Stimulated activated CD4-positive, alpha-beta T cell treated with anti-CD3 and anti-CD28 coated beads, Interleukin-2, amount 100 ng/mL, for 48 hours (primary cell): ENCODE measurements at places on chromosomes 11 and 22.

- no peak for DNase-seq
Measured at GRCh38 chr22:42493393-42493792, 26.2 kb downstream of the RRP7A start.

GRCh38 chr11:69137151-69137844 lies 18.4 kb upstream of the SMIM38 start:
- no peak for DNase-seq

DNA sequence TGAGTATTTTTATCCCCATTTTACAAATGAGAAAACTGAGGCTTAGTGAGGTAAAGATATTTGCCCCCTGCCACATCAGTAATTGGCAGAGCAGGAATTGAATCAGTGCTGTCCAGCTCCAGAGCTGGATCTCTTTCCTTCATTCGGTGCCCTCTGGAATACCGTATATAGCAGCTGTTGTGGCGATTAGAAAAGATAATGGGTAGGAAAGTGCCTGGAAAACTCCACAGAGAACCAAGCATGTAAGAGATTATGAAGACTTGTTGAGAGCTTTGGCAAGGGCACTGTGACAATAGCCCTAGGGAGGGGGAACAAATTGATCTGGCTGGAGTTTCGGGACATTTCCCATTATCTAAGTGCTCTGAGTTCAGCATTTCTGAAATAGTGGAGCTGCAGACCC lies 82.5 kb upstream of the TEAD1 start:
- DNase-seq = no peak

- no peak for DNase-seq
Measured at GRCh38 chr22:50600538-50600937, at the start of gene MAPK8IP2. TSS of gene MAPK8IP2 (plus strand) at chr22:50600793. CDS start at chr22:50600819, 26 bp downstream.

DNA sequence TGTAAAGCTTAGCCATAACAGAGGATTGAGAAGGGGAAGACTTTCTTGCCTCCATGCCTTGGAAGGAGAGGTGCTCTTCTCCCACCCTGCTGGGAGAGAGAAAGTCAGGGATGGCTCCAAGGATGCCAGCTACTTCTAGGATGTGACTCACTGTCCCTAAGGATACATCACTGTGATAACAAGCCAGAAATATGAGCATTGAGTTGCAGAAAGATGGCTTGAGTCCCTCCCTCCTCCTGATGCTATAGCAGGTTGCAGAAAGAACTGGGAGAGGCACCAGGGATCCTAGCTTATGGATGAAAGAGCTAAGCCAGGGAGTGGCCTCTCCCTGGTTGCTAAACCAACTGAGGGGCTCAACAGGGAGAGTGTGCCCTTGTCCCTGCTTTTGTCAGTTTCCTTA lies 27.8 kb upstream of the FJX1 start:
- no peak for DNase-seq

- DNase-seq = no peak
Measured at GRCh38 chr11:71078482-71078881, 173.9 kb downstream of the SHANK2 start.

DNA sequence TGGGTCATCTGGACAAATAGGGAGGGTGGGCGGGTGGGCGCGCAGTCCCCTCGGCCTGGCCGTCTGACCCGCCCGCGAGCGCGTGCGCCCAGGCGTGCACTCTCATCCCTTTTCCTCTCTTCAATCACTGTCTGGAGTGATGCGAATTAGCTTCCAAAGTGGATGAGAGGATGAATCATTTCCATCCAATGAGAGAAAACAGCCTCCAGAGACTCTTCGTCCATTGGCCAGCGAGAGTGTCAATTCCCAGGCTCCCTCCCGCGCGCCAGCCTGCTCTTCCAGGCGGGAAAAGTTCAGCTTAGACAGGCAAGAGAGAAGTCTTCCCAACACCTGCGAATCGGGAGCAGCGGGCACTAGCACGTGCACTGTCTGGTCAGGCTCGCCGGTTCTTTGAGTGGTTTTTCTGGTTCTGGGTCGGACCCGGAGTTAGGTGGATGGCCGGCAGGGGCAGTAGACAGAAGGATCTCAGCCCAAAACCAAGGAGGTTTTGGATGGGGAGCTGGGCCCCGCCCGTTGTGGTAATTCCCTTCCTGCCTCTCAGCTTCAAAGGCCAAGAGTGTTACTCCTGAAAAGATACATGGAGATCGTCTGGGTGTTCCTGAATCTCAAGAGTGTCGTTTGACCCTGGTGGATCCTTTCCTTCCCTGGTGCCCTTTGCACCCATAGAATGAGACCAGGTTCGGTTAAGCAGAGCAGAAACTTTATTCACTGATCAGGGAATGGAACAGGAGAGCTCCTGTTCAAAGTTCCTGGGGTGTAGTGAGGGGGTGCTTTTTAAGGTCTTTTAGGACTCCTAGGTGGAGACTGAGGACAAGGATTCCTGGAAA lies 33.4 kb upstream of the GLYATL1 start:
- no peak for DNase-seq

GRCh38 chr11:102252339-102252891 lies 64.9 kb upstream of the BIRC3 start:
- DNase-seq = no peak

GRCh38 chr11:69411257-69411924 lies 70.1 kb upstream of the LINC01488 start:
- DNase-seq = no peak

GRCh38 chr11:65774525-65775306 lies 6.1 kb downstream of the AP5B1 start:
- DNase-seq = no peak

GRCh38 chr11:17781221-17781620 lies 46.6 kb downstream of the KCNC1 start:
- DNase-seq = no peak

DNA sequence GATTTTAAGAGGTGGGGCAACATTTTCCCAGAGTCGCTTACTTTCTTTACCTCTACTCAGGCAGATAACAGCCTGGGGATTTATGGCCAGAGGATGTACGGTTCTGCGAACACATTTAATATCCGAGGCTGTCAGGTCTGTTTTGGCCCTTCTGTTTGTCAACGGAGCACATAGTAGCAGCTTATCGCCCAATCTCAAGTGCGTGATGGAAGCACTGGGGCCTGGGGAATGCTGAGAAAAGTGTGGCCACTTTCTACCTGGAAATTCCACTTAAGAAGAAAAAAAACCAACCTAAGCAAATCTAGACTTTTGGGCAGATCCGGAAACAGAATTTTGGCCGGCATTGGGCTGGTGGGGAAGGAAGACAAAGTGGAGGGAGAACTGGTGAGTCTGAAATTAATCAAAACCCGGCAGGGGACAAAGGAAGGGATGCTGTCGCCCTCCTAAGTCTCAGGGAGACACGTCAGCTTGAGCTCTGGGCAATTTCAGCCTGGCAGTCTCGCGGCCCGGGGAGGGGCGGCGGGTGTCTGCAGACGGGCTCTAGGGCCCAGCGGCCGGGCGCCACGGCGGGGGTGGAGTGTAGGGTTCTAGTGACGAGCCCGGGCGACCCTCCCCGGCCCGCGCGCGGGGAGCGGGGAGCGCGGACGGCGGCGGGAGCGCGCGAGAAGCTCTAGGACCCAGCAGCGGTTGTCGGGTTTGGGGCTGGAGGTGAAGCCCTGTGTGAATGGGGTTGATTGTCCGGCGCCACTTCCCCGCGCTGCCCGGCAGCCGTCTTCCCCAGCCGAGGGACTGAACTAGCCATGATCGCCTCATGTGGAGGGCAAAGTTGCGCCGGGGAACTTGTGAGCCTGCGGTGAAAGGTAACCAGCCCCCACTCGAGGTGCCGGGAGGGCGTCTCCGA lies at the start of gene AMOTL1:
TSS of gene AMOTL1 (plus strand) at position 656 of the 901 bp plus-strand sequence. CDS start at position 812, 156 bp downstream.
- DNase-seq = no peak

GRCh38 chr11:115471367-115471766 lies 32.8 kb downstream of the CADM1 start:
- DNase-seq = no peak

GRCh38 chr22:44885806-44886360 lies 123.9 kb downstream of the PHF21B start:
- no peak for DNase-seq

- no peak for DNase-seq
Measured at GRCh38 chr11:119473901-119474681, 51.1 kb upstream of the THY1 start.

- no peak for DNase-seq
Measured at GRCh38 chr22:39332441-39333064, 13.1 kb upstream of the RPL3 start.

DNA sequence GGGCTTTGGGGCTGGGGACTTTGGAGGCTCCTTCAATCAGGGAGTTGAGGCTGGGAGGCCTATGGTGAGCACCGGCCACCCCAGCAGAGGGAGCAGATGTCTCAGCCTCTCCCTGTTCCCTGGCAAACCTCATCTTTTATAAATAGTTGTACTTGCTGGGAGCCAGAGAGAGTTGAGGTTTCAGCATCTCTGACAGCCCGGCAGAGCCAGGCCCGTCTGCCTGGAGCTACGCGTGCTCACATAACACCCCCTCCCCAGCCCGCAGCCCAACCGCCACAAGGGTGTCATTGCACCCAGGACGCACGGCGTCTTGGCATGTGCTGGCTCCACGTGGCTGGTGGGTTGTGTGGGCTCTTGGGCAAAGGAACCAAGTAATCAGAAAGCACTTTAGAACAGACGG lies 127.1 kb downstream of the CHST1 start:
- DNase-seq = no peak

DNA sequence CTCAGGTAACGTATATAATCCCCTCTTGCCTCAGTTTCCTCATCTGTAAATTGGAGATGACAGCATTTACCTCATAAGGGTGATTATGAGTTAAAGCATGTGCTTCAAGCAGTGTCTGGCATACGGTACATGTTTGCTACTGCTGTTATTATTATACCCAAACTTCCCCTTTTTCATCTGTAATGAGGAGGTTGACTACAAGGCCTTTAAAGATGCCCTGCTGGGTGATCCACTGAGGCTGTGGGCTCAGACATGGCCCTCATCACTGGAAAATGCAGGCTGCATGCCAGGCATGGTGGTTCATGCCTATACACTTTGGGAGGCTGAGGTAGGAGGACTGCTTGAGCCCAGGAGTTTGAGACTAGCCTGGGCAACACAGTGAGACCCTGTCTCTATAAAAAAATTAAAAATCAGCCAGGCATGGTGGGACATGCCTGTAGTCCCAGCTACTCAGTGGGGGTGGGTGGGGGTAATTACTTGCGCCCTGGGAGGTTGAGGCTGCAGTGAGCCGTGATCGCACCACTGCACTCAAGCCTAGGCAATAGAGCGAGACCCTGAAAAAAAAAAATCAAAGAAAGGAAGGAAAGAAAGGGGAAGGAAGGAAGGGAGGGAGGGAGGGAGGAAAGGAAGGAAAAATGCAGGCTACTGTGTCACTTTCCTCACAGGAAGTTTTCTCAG lies 4.3 kb downstream of the PIK3IP1 start:
- DNase-seq = no peak
